ENCODE measurements at places on chromosomes 16 and 17.

DNA sequence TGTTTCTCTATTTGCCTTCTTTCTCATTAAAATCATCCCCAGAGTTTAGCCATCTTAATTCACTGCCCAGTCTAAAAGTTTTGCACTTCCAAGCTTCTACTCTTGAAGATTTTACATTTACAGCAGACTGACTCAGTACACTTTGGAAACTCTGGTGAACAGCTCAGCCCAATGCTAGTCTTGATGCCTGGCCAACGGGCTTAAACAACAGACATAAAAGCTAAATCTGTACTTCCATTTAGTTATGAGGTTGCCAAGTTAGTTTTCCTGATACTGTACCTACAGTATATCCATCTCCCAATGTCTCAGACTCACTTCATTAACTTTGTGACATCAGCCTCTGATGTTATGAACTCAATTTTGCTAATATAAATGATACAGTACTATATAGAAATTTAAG is 891.8 kb upstream of the SOX9 start:
- DNase-seq: peak; percentile 67

GRCh38 chr17:79866791-79867518 is 27.7 kb upstream of the CBX4 start:
- no peak for DNase-seq

DNA sequence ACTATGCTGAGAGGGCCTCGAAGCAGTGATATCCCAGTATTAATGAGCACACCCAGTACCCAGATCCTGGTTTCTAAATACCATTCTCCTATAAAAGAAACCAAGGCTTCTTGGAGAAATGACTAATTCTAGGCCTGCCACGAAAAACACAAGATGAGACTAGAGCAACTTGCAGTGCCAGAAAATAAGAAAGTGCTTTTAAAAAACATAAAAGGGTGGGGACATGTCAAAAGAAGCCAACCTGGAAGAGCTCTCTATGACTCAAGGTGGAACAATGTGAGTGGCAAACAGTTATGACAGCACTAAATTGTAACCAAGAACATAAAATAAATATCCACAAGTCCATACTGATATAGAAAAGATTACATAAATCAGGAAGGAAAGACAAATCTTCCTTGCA is 153.2 kb upstream of the KCNJ18 start:
- no peak for DNase-seq

GRCh38 chr17:47225911-47226688 is 17.0 kb downstream of the MYL4 start:
- DNase-seq: no peak

DNA sequence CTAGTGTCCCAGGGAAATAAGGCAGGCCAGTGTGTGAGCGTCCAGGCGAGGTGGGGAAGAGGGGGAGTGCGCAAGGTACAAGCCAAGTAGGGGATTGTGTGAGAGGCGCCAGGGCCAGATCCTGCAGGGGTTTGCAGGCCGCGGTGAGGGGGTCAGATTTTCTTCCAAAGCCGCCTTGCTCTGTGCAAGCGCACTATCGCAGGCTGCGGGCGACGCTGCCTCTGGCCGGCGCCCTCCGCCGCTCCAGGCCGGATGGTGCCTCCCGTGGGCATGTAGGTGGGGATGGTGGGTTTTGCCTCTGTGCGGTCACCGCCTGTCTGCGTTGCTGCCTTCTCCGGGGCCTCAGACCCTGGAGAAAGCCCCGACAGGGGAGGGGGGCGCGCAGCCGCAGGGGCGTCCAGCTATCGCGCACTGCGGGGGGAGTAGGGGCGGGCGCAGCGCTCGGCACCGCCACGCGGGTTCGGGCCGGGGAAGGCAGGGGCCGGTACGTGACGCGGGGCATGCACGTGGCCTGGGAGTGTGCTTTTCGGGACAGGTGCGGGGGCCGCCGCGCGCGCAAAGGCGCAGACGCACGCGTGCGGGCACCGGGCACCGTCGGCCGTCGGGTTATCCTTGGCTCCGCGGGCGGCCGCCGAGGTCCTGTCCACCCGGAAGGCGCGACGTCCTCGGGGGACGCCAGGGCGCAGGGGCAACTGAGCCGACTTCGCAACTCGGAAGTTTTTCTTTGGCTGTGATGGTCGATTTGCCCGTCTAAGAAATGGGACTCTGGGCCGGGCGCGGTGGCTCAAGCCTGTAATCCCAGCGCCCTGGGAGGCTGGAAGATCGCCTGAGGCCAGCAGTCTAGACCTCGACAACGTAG is 1.1 kb upstream of the HAPSTR1 start:
- peak; percentile 51 for DNase-seq

DNA sequence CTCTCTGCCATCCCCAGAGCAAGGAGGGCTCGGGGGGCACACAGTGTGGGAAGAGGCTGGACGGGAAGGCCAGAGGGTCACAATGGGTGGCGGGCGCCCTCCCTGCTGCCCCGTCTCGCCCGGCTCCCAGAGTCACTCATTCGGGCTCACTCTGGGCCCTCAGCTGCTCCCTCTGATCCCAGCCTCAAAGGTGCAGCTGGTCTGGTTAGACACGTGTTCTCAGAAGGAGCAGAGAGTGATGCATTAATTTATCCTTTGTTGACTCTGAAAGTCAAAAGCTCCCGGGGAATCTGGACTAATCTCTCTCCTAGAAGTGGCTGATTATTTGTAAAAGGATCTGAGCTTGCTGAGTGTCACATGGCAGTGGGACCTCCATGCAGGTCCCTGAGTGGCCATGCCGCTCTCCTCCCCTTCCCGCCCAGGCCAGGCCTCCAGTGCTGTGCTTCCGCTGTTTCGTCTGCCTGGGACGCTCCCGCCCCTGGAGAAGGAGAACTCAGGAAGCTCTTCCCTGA is 87.5 kb downstream of the SEC14L1 start:
- DNase-seq: no peak

Data from femur (tissue), 1 donor.